Caki2 (cell line): ENCODE measurements at places on chromosomes 6 and 20. TPM values are rescaled to one million over a fixed set of nuclear protein-coding genes. Genes with fewer than 3 reads are reported as not detected.

The MYBL2 gene
- 13.6 and 28.6 TPM in 2 replicates for total RNA-seq

The ASIP gene
- not detected in 2 replicates for total RNA-seq

The GSTA3 gene
- 0.61 TPM in 1 of 2 replicates, not detected in the other for total RNA-seq

The GPSM3 gene
- total RNA-seq: 0.14 and 3.4 TPM in 2 replicates

The ADTRP gene
- not detected in 2 replicates for total RNA-seq

The ARFGEF3 gene
- 4.5 and 5.5 TPM in 2 replicates for total RNA-seq

The NOTCH4 gene
- total RNA-seq: 0.26 and 0.71 TPM in 2 replicates

The PGBD1 gene
- total RNA-seq: 0.52 TPM in 1 of 2 replicates, not detected in the other

The SLC22A7 gene
- total RNA-seq: not detected in 2 replicates

The COL19A1 gene
- total RNA-seq: not detected in 2 replicates

The MAS1 gene
- not detected in 2 replicates for total RNA-seq

The MARCKS gene
- 43.4 and 48.6 TPM in 2 replicates for total RNA-seq

The TBX18 gene
- total RNA-seq: not detected in 2 replicates

The GNAS-AS1 gene
- total RNA-seq: 3.1 and 5.2 TPM in 2 replicates

The IL17F gene
- not detected in 2 replicates for total RNA-seq

The CLPSL1 gene
- total RNA-seq: 2.4 TPM in 1 of 2 replicates, not detected in the other

The BTN1A1 gene
- 0.47 TPM in 1 of 2 replicates, not detected in the other for total RNA-seq

The DHX35 gene
- 11.5 and 14.9 TPM in 2 replicates for total RNA-seq

The ACTL10 gene
- 10.2 and 15.2 TPM in 2 replicates for total RNA-seq

The TTK gene
- total RNA-seq: 34.6 and 54.0 TPM in 2 replicates

The GATA5 gene
- not detected in 2 replicates for total RNA-seq

The MAP7 gene
- 12.9 and 14.8 TPM in 2 replicates for total RNA-seq

The TTLL9 gene
- 0.20 TPM in 1 of 2 replicates, not detected in the other for total RNA-seq

The KCNK15 gene
- not detected in 2 replicates for total RNA-seq

The FHL5 gene
- not detected in 2 replicates for total RNA-seq

The POU5F1 gene
- total RNA-seq: 0.09 and 26.0 TPM in 2 replicates

The SIRPG gene
- total RNA-seq: not detected in 2 replicates

The SRMS gene
- not detected in 2 replicates for total RNA-seq

The NINL gene
- 9.2 and 12.9 TPM in 2 replicates for total RNA-seq

The CDC40 gene
- total RNA-seq: 13.4 and 15.1 TPM in 2 replicates

The ADGRF5 gene
- total RNA-seq: not detected in 2 replicates

The RGS19 gene
- 35.7 and 47.6 TPM in 2 replicates for total RNA-seq

The SEL1L2 gene
- total RNA-seq: not detected in 2 replicates

The SAMD10 gene
- 0.95 and 1.2 TPM in 2 replicates for total RNA-seq

The SLC17A1 gene
- total RNA-seq: 0.24 and 0.64 TPM in 2 replicates

The TMEM170B gene
- 0.95 and 0.96 TPM in 2 replicates for total RNA-seq

The MAFB gene
- total RNA-seq: 0.03 TPM in 1 of 2 replicates, not detected in the other

The TCF15 gene
- not detected in 2 replicates for total RNA-seq

The FOXS1 gene
- total RNA-seq: not detected in 2 replicates
